ENCODE measurements at places on chromosomes 11 and 22.
A peak's percentile ranks its signal among the peaks of the same experiment; 100 is the strongest.

DNA sequence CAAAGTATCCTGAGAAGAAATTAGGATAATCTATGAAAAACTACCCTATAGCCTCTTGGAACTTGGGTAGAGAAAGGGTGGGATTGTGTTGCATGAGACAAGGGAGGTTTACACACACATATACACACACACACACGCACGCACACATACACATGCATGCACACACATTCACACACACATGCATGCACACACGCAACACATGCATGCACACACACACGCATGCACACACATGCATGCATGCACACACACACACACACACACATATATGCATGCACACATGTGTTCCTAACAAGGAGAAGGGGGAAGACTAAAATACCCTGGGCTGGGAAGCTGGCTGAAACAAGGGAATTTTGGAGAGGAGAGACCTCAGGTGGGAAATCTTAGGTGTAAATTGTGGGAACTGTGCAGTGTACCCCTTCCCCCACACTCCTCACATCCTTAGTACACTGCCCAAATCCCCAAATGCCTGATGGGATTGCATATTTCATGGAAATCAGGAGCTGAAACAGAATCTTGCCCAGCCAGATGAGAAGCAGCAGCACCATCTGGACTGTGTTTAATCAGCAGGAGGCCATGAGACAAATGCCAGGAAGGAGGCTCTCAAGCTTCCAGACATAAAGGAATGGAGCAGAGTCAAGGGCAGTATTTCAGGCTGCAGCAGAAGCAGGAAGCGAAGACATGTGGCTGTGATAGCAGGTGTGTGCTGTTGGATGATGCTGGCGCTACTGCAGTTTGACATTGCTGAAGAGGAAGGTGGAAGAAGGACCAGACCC lies 14.6 kb upstream of the POLD3 start:
- no peak for DNase-seq

- DNase-seq = no peak
These were observed 59.1 kb upstream of the FGF3 start for GRCh38 chr11:69878144-69878883.

- no peak for DNase-seq
These were observed 5.9 kb downstream of the INCENP start for GRCh38 chr11:62129590-62130282.

DNA sequence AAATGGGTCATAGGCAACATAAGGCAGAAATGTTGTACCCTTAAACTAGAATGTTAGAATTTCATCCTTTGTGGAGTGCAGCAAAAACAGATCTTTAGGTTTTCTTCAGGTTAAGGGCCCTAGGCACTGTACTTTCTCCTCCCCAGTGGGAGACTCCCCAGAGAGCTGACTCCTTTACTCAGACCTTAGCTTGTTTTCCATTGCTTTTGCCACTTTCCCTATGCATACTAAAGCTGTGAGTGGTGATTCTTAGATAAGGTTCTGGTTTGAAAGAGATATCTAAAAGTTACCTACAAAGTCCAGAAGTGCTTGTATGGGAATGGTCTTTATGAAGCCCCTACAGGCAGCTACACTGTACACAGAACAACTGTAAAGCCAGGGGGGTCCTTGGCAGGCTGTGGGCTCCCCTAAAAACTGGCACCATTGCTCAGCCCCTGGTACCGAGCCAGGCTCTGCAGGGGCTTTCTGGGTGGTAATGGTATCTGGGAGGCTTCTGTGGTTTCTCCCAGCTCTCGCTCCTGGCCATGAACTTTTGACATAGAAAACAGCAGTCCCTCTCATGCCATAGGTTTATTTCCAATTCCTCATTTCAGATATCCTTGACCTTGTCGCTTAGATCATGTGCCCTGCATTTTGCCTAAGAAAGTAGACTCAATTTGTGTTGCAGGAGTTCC lies 23.2 kb downstream of the AMOTL1 start:
- DNase-seq = no peak

- DNase-seq = no peak
These were observed 883 bp upstream of the VPREB3 start for GRCh38 chr22:23754980-23755636.

DNA sequence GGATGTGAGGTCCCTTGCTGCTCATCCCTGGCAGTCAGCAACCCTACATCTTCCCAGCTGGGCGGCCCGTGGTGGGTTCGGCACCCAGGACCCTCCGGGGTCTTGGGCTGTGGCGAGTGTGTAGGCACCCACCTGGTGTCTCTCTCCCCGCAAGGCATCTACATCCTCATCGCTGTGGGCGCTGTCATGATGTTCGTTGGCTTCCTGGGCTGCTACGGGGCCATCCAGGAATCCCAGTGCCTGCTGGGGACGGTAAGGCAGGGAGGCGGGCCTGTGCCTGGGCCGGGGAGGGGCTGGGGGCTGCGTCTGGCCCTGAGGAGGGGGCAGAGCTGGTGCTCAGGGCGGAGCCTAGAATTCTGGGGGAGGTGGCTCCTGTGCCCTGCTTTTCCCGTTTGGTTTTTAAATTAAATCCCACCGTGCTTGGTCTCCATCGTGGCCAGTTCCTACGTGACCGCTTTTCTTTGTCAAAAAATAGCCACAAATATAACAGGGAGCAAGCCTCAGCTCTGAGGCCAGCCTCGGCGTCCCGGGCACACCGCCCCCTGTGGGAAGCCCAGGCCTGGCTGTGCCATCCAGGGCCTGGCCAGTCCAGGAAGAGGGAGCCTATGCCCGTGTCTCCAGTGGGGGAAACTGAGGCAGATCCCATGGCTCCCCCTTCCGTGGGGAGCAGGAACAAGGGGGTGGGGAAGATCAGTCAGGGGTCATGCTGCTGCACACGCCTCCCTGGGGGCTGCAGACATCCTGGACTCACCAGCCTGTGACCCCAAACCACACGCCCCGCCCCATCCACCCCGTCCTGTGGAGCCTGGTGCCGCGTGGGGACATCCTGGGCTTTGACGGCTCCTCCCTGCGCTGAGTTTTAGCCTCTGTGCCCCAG lies 6.4 kb upstream of the TSSC4 start:
- no peak for DNase-seq

DNA sequence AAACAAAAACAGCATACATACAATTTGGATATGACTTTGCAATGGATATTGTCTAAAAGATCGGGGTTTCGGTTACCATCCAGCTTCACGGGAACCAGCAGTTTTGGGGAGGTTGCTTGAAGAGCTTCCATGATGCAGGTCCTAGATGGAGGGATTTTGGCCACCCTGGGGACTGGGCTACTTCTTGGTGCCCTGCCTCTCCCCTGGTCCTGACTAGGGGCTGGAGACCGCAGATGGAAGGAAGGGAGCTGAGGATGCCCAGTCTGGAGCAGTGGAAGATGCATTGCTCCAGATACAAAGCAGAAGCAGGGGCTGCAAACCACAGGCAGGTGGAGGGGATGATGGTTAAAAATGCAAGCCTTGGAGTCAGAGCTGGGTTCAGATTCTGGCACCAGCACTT lies 13.5 kb downstream of the SOX10 start:
- DNase-seq = no peak

GRCh38 chr11:65491163-65491465 lies 7.7 kb upstream of the MALAT1 start:
- DNase-seq = no peak

DNA sequence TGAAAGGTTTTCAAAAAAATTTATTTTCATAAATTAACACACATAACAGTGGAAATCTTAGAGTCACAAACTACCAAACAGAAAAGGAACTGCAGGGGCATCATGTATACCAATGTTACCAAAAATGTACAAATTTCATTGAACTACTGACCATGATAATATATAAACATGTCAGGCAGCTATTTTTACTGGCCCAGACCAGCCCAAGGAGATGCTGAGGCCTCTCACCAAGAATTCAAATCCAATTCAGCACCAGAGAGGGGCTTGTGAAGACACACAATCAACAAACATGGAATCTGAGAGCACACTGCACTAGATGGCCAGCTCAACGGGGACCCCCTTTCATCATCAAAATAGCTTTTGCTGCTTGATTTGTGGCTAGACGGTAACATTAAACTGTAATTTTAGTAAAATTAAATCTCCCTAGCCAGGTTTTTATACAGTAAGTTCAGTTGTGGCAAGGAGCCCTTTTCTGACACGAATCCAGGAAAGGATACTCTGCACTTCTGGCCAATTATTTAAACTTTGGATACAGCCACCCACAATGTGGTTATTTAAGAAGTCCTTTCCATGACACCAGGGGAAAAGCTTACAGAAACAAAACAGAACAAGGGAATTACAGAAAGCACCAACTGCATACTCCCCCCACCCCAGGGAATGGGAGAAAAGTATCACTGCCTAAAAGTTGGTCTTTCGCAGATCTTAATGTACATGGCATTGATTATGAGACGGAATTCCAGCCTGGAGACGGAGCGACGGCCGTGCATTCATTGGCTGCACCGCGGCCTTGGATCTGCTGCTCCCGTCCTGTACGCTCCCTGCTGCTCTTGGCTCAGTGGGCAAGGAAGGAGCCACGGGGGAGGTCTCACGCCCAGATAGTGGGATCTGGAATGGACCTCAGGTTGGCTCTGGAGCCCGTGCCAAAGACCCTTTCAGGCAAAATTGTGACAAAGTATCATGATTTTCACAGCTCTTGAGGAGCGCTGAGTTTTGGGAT lies 19.6 kb upstream of the PISD start:
- no peak for DNase-seq

GRCh38 chr11:84503503-84503902 lies 1123.6 kb downstream of the DLG2 start:
- DNase-seq = no peak

DNA sequence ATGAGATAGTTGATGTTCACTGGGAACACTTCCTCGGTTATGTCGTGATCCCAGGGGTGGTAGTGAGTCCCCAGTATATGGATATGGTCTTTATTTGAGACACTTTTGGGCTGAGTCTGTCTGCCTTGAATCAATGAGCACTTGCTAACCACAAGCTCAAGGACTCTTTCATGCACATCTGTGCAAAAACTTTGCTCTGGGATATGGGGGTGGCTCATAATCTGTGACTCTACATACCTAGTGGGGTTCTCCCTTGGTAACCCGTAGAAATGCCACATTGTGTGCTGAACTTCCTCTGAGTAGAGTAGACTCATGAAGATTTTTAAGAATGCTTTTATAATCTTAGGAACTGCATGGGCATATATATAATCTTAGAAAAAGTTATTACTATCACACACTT lies 69.3 kb downstream of the SWAP70 start:
- DNase-seq = no peak

DNA sequence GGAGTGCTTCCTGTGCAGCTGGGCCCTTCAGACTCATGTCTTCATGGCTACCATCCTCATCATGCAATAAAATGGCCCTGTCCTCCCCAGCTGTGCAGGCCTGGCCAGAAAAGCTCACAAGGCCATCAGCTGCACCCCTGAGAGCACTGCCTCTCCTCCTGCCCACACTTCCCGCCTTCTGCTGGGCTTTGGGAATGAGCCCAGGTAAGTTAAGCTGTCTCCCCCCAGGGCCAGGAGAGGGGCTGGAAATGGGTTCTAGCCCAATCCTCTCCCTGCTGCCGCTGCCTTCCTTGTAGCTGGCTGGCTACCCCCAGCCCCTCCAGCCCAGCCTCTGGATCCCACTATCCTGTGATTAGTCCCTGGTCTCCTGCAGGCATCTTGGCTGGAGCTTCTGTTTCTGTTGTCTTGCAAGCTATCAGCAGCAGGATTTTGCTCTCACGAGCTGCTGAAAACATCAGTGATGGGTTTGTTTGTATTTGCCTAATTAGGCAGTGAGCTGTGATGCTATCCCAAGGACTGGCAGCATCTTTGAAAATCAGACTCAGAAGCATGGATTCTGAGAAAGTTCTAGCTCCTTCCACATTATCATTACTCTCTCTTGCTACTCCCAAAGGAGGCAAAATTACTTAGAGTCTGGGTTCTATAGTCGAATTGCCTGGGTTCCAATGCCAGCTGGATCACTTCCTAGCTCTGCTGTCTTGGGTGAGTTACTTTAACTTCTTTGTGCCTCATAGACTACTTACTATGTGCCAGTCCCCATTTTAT lies 168.1 kb downstream of the ST3GAL4 start:
- DNase-seq = no peak

- DNase-seq = no peak
These were observed 44.3 kb upstream of the BMAL1 start for GRCh38 chr11:13233173-13233745.

GRCh38 chr11:119835753-119836152 lies 106.8 kb upstream of the NECTIN1 start:
- no peak for DNase-seq

- DNase-seq = no peak
These were observed 76.9 kb downstream of the MYO7A start for GRCh38 chr11:77204754-77205466.

DNA sequence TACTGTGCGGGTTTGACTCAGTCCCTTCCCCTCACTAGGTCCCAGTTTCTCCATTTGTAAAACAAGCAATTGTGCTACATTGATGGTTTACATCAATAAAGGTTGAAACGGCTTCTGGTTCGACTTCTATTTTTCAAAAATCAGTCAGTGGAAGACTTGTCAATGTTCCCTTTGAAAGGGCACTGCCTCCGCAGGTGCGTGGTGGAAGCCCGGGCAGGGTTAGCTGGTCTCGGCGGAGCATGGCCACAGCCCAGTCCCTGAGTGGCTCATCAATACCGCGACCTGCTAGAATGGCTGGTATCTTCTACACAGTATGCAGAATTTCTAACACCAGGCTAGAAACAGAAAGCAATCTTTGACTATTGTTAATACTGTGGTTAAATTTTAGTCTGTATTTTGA lies 16.1 kb downstream of the MS4A10 start:
- DNase-seq = no peak

DNA sequence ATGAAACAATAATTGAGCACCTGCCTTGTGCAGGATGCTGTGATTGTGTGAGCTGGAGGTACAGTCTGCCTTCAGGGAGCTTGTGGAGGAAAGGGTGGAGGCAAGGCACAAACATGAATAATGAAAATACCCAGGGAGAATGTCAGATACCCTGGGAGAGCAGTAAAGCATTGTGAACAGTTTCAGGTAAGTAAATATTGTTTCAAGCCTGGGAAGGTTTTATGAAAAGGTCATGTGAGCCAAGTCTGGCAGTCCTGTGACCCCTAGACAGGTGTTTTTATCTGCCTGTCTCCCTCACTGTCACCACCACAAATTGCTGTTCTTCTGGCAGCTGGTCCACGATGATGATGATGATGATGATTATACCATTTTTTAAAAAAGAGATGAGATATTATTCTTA lies 32.0 kb downstream of the SPECC1L start:
- DNase-seq = no peak

DNA sequence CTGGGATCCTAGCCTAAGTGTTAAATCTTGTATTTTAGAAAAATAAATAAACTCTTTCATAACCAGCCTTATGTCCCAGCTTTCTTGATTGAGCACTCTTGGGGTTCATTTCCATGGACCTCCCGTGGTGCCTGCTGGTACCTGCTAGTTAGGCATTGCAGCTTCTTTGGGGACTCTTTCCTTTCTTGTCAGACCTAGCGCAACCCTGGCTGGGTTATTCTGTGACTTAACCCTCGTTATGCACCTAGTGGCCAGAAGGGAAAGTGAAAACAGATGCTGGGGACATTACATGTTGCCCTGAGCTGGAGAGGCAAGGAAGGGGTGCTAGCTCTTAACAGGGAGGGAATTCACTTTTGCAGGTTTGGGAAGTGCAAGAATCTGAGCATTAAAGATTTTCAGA lies 46.8 kb downstream of the APIP start:
- no peak for DNase-seq

GRCh38 chr22:38834215-38834953 lies 9.4 kb downstream of the NPTXR start:
- DNase-seq = peak; percentile 11

GRCh38 chr22:24001314-24001713 lies 3.9 kb downstream of the GSTT4 start:
- no peak for DNase-seq

- no peak for DNase-seq
These were observed 3.1 kb upstream of the GALNT18 start for GRCh38 chr11:11624926-11625325.

Measured in inflammatory macrophage treated with lipopolysaccharide for 1 hour (primary cell).